ENCODE measurements at places on chromosomes 7 and 10.

- no peak for DNase-seq
Measured at GRCh38 chr10:97914171-97914836, 64.7 kb downstream of the GOLGA7B start.

GRCh38 chr10:91103384-91104192 is 116.9 kb upstream of the PCGF5 start:
- no peak for DNase-seq

- DNase-seq: no peak
Measured at GRCh38 chr10:125231116-125231812, 70.9 kb upstream of the CTBP2 start.

DNA sequence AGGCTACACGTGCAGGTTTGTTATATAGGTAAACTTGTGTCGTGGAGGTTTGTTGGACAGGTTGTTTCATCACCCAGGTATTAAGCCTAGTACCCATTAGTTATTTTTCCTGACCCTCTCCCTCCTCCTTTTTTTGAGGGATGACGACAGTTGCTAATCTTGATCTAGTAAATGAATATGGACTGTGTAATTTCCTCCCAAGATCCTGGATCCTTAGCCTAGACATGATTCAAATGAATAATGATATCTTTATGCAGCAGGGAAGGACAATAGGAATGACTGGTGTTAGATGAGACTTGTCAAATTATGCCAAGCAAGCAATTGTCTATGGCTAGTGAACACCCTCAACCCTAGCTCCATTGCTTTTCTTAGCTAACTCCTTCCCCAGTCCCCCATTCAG is 156.2 kb downstream of the PLPP4 start:
- no peak for DNase-seq

- no peak for DNase-seq
Measured at GRCh38 chr7:84484502-84485079, 290.0 kb upstream of the SEMA3A start.

DNA sequence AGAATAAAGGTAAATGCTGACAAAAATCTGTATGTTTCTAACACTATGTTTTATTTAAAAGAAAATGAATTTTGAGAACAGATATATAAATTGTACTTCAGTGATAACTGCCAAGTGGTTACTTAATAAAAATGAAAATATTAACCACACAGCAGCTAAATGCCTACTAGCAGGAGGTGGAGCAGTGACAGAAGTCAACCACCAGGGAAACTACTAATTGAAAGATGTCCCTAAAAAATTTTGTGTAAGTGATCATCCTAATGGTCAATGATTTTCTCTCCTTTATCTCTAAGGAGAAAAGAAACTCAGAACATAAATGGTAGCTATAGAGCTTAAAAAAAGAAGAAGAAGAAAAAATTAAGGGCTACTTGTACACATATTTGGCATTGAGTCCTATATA is 22.9 kb downstream of the WNT16 start:
- DNase-seq: no peak

DNA sequence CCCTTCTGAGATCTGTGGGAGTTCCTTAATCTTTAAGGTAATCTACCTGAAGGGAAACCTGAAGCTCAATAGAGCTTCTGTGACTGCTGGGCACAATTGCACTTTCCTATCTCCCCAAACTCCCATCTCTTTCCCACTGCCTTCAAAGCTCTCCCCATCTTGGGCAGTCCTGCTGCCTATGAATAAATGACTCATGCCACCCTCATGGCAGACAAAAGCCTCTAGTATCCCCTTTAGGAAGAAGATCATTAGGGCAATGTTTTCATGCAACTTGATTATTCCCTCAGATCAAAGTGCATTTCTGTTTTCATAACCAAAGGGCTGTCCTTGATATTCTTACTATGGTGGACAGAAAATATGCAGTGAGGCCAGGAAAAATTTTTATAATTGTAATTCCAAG is 704.9 kb upstream of the LRRN3 start:
- no peak for DNase-seq

- DNase-seq: no peak
Measured at GRCh38 chr10:5033061-5033778, 29.6 kb upstream of the AKR1C2 start.

GRCh38 chr10:124648131-124648475 is 96.1 kb downstream of the FAM53B start:
- DNase-seq: no peak

GRCh38 chr7:31890766-31891165 is 179.4 kb downstream of the PDE1C start:
- no peak for DNase-seq

GRCh38 chr7:80642871-80643270 is 4.4 kb downstream of the CD36 start:
- no peak for DNase-seq
